ENCODE measurements at places on chromosomes 5 and 9. TPM values are rescaled to one million over a fixed set of nuclear protein-coding genes. Genes with fewer than 3 reads are reported as not detected.

GRCh38 chr5:9324348-9325077 lies 221.4 kb downstream of the SEMA5A start:
- no peak for DNase-seq

The TRIP13 gene
- 0.93 TPM for total RNA-seq

DNA sequence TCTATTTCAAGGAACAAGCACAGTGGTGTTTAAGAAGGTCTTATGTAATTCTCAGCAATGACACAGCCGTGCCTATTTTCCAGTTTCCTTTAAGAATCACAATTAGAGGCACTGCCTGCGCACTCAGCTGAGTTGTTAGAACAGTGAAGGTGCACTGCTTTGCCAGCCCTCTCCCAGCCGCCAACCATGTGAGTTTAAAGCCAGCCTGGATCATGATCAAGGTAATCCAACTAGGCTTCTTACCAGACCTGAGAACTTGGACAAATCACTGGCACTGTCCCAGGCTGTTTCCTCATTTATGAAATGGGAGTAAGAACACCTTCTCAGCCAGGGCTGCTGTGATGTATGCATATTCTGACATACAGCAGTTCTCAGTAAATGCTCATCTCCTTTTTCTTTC lies 99.6 kb downstream of the ASTN2 start:
- DNase-seq = no peak

DNA sequence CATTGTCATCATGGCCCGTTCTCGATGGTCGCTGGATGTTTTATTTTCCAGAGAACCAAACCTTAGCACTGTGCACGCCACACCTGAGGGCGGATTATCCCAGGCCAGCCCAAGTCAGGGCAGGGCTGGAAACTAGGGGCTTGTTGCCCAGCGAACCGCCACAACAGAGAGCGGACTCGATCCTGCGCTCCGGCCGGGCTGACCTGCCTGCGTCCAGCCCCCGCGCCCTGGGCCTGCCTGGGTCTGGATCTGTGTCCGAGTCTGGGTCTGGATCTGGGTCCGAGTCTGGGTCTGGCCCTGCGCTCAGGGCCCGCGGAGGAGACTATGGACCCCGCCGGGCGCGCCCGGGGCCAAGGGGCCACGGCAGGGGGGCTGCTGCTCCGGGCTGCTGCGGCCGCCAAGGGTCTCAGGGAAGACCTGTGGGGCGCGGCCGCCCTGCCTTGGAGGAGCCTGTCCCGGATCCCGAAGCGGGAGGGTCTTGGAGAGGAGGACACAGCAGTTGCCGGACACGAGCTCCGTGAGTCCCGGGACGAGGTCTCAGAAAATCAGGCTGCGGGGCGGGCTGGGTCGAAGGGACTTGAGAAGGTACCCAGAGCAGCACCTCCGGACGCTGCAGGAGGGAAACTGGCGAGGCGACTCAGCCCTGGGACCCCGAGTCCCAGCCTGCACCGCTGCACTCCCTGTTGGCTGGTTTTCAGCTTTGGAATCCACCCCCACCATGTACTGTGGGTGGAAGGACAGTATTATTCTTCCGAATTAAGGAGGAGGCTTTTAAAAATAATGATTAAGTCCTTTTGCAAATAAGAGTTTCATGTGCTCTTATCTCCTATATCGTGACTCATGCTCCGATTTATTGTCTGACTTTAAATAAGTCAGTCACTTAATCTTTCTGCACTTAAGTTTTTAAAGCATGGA lies at the start of gene ANKDD1B:
ANKDD1B (plus strand) TSS at position 143 of the 915 bp plus-strand sequence; CDS start at position 325, 182 bp downstream.
- DNase-seq = no peak

The RGS7BP gene
- total RNA-seq = 2.4 TPM

- no peak for DNase-seq
These were observed 25.9 kb upstream of the ADAMTS2 start for GRCh38 chr5:179371121-179371510.

DNA sequence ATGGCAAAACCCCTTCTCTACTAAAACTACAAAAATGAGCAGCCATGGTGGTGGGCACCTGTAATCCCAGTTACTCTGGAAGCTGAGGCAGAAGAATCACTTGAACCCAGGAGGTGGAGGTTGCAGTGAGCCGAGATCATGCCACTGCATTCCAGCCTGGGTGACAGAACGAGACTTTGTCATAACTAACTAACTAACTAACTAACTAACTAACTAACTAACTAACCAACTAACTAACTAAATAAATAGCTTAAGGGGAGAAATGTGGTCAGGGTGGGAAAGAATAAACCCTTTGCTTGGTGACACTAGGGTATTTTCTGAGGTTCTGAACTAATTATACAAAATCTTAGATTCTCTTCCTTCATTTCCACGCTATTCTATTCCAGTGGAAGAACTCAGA lies 184.4 kb upstream of the MEF2C start:
- no peak for DNase-seq

GRCh38 chr5:963673-964531 lies 44.7 kb upstream of the NKD2 start:
- DNase-seq = peak; percentile 70

GRCh38 chr5:146645342-146645741 lies 129.4 kb upstream of the GPR151 start:
- DNase-seq = no peak

- no peak for DNase-seq
These were observed 753.2 kb upstream of the RIOK2 start for GRCh38 chr5:97936231-97936630.

GRCh38 chr5:53557386-53557785 lies 3.1 kb upstream of the NDUFS4 start:
- DNase-seq = no peak

The RANBP17 gene
- 3.6 TPM for total RNA-seq

DNA sequence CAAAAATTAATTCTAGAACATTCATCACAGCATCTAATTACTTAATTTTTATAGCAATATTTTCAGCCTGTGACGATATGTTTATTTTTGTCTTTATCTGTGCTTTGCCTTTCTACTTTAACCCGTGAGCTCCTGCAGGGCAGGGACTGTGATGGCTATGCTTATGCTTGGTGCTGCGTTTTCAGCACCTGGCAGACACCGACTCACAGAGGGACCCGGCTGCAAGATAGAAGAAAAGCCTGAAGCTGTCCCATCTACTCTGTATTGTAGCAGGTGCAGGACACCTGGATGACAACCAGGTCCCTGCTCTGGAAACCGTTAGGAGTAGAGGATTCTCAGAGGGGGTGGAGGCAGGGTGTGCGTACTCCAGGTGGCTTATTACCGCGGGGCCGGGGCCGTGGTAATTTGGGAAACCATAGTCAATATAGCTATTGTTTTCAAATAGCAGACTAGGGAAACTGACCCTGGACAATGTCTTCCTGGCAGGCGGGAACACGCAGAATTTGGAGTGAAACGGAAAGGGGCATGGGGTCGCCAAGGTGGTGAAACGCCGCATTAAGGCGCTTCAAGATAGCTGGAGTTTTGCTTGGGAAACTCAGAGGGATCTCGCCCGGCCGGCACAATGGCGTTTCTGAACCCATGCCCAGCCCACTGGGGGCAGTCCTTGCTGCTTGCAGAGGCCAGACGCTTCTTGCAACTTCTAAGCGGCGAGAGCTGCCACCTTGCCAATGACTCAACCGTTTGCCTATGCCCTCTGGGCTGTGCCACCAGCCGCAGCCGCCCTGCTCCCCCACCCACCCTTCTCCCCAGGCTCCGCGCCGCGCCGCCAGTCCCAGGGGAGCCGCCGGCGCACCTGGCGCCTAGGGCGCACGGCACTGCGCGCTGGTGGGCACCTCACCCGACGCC lies 140.1 kb upstream of the PALM2AKAP2 start:
- no peak for DNase-seq

- peak; percentile 90 for DNase-seq
These were observed 28.2 kb downstream of the PTPA start for GRCh38 chr9:129139233-129139992.

GRCh38 chr9:19934301-19934871 lies 145.5 kb upstream of the SLC24A2 start:
- DNase-seq = peak; percentile 63

The CYSRT1 gene
- 0.35 TPM for total RNA-seq

- no peak for DNase-seq
These were observed 233.6 kb upstream of the IRX1 start for GRCh38 chr5:3361811-3362605.

The SPATA24 gene
- total RNA-seq = 29.7 TPM

GRCh38 chr5:76406014-76406413 lies 2.9 kb downstream of the IQGAP2 start:
- DNase-seq = no peak

GRCh38 chr9:115306865-115307264 lies 188.9 kb upstream of the TNC start:
- DNase-seq = no peak

- no peak for DNase-seq
These were observed 60.1 kb downstream of the CDH18 start for GRCh38 chr5:19927919-19928318.

The BRD3 gene
- total RNA-seq = 14.1 TPM

- no peak for DNase-seq
These were observed 51.9 kb upstream of the BOD1 start for GRCh38 chr5:173668245-173668800.

GRCh38 chr5:108541836-108542235 lies 159.9 kb upstream of the FBXL17 start:
- no peak for DNase-seq

GRCh38 chr9:124198331-124198730 lies 59.4 kb upstream of the NEK6 start:
- no peak for DNase-seq

DNA sequence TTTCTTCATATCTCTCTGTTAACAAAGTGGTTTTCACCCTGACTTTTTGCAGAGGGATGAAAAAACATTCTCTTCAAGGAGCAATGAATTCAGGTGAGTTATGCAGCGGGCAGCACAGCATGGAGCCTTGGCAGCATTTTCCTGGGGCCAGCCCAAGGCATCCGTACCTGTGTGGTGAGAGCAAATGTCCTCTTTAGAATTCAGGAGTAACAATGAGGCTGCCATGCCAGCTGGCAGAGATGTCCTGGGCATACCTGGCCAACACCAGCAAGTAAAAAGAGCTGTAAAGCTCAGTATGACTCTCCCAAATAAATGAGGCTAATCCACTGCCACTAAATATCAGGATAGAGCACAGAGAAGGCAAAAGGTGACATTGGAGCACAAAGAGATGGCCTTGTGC lies 277.6 kb upstream of the TRPC7 start:
- DNase-seq = no peak

DNA sequence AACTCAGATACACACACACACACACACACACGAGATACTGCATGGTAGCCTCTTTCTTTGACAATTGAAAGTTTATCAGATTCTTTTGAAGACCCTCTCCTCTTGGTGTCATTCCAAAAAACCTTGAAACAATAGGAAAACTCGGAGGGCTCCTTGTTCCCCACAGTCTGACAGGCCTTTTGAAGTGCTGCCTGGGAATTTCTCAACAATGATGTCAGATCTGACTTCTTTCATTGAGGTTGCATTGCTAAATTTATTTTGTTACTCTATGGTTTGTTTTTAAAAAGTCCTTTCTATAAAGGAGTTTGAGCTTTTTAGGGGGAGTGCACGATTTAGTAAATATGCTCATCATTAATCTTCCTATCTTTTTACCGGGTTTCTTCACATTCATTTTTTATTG lies 583.9 kb downstream of the SEMA5A start:
- no peak for DNase-seq

DNA sequence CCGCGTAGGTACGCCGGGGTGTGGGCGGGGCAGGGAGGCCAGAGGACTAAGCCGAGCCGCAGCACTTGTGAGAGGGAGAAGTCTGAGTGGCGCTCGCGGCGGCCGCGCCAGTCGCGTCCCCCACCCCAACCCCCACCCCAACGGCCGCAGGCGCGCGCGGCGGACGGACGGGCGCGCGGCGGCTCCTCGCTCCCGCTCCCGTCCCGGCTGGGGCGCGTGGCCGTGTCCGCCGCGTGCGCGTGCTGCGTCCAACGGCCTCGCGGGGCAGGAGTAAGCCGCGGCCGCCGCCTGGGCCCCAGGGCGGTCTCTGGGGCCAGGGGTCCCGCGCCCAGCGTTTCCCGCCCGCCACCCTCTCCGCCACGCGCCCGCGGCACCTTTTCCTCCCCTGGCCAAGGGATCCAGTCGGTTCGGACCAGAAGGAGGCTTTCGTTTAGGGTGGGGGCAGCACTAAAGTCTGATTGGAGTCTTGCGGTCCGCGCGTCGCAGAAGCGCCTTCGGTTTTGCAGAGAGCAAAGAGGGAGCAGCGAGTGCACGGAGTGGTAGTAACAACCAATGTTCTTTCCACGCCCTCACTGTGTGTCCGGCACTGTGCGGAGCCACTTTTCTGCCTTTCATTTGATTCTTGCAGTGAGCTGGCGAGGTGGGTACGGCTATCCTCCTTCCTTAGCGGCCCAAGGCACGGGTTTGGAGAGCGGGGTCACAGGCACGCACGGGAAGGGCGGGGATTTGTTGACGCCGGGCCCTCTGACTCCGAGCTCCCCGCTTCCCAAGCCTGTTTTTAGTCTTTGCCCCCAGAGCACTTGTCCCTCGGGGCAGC lies 483 bp downstream of the G3BP1 start:
- peak; percentile 65 for DNase-seq

GRCh38 chr9:126326228-126327005 lies at the start of gene MVB12B:
MVB12B (plus strand) TSS chr9:126326829; CDS start chr9:126326930, 101 bp downstream.
- no peak for DNase-seq

The C5orf52 gene
- total RNA-seq = not detected

- no peak for DNase-seq
These were observed 170.4 kb downstream of the ARRDC3 start for GRCh38 chr5:91212714-91213092.

- no peak for DNase-seq
These were observed 137.6 kb downstream of the ADGRV1 start for GRCh38 chr5:90696153-90696552.

The GABBR2 gene
- not detected for total RNA-seq

DNA sequence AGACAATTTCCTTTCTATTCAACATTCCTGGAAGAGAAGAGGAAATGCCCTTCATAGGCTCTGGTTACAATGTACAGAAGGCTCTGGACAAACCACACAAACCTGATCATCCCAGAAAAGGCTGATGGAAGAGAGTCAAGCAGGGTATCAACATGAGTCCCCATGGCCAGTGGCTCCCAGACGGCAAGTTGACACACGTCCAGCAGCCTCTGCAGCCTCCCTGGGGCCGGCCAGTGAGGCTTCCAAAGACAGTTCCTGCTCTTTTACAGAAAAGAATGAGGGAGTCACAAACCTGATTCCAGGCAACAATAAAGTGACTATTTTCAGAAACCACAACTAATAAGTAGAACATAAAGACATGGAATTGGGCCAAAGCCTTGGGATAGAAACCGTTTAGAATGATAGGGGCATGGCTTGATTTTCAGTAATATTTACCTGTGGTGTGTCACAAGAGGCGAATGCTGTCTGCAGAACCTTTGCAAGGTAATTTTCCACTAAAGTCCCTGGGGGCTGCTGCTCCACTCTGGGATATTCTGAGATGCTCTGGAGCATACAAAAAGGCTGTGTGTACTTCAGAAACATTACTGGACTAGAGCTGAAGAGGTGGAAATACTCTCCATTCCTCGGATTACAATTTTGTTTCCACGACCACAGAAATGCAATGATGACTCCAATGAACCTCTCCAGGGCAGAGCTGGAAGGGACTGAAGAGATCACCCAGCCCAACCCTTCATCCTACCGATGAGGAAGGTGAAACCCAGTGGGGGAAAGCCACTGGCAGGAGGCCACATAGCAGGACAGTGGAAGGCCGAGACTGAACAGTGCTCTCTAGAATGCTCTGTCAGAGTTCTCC lies 10.4 kb downstream of the MED27 start:
- no peak for DNase-seq

- DNase-seq = no peak
These were observed 51.5 kb upstream of the HRH2 start for GRCh38 chr5:175606409-175606808.

- DNase-seq = no peak
These were observed 1.6 kb upstream of the NIPSNAP3A start for GRCh38 chr9:104745852-104746251.

The PIP5K1B gene
- 44.8 TPM for total RNA-seq

The SLC45A2 gene
- total RNA-seq = not detected

All from right atrium auricular region (tissue), 2 donors.